Stimulated activated naive CD4-positive, alpha-beta T cell (primary cell): ENCODE measurements at places on chromosomes 5 and 9.

DNA sequence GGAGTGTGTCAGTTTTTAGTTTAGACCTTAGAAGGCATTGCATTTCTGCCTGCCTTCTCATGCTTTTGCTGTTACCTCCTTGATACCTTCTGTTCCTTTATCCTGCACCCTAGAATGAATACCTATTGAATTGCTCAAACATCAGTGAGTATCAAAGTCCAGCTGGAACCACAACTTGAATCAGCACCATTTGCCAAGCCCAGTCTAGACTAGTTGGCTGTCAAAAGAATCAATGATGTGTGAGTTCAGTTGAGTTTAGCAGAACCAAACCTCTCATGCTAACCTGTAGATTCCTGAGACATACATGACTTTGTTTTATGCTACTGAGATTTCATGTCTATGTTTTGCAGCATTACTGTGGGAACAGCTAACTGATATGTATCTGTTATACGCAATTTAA is 116.6 kb downstream of the FAM170A start:
- no peak for DNase-seq

GRCh38 chr5:59128646-59129290 is 545.9 kb downstream of the RAB3C start:
- DNase-seq = no peak

GRCh38 chr5:16552666-16553343 is 64.0 kb downstream of the RETREG1 start:
- no peak for DNase-seq

DNA sequence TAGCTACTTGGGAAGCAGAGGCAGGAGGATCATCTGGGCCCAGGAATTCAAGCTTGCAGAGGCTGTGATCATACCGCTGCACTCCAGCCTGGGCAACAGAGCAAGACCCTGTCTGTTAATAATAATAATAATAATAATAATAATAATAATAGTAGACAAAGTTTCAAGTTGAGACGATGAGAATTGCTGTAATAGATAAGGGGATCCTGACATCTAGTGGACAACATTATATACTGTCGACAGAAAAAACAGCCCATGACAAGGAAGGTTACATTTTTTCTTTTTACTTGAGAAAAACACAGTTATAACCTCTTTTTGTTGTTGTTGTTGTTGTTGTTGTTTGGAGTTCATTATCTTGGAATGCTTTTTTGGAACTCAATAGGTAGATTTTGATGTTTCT is 35.3 kb downstream of the NDFIP1 start:
- peak; percentile 39 for DNase-seq

- no peak for DNase-seq
These were observed 98.4 kb downstream of the FBXL7 start for GRCh38 chr5:15598294-15598902.
